ENCODE measurements at places on chromosomes 2 and 18.

DNA sequence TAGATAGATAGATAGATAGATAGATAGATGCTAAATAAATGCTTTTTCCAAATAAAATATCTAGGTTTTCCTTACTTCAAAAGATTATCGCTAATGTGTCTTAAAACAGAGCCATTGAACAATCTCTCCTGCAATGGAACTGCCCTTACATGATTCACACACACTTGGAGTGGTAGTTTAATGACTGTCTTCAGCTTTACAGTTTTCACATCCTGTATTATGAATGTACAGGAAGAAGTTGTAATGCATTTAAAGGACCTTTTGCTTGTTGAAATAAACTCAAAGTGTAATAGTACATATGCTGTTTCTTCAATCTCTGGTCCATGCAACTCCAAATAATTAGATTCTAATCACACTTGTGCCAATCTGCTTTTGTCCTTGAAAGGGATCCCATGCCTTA is 797.6 kb upstream of the CDH2 start:
- no peak for DNase-seq

GRCh38 chr2:66698091-66698490 is 263.2 kb downstream of the MEIS1 start:
- peak; percentile 55 for DNase-seq

DNA sequence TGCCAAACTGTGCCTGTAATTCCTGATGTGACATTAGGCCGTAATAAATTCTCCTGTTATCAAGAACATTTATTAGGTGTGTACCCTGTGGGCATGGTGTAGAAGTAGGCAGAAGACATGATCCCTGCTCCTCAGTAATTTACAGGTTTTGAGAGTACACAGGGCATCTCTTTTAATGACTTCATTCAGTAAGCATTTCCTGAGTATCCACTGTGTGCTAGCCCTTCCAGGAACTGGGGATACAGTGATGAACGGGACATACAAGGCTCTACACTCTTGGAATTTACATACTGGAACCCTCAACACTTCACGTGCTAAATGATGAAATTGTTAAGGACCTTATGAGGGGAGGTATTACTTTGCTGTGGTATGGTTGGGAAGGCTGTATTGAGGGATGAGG is 30.2 kb downstream of the DIS3L2 start:
- no peak for DNase-seq

- DNase-seq = peak; percentile 37
Observed at GRCh38 chr2:147845411-147845971, 662 bp downstream of the ACVR2A start.

GRCh38 chr2:223049356-223049755 is 2.6 kb upstream of the KCNE4 start:
- DNase-seq = no peak

GRCh38 chr2:128473175-128474035 is 154.7 kb upstream of the HS6ST1 start:
- peak; percentile 84 for DNase-seq

DNA sequence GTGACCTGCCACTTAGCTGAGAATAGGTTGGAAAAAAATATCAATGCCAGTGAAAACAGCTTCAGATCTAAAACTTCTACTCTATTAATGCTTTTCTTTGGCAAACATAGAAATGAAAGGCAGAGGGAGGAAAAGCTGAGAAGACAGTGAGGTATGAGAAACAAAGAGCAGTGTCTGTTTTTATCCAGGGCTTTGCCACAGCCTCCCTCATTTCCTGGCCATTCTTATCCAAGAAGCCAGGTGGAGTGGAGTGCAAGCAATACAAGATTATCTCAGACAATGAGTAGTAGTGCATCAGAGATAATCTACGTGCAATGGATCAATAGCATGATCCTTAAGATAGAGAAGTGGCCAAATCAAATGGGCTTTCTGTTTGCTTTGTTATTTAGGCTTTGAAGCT is 808.7 kb upstream of the PIK3C3 start:
- no peak for DNase-seq

DNA sequence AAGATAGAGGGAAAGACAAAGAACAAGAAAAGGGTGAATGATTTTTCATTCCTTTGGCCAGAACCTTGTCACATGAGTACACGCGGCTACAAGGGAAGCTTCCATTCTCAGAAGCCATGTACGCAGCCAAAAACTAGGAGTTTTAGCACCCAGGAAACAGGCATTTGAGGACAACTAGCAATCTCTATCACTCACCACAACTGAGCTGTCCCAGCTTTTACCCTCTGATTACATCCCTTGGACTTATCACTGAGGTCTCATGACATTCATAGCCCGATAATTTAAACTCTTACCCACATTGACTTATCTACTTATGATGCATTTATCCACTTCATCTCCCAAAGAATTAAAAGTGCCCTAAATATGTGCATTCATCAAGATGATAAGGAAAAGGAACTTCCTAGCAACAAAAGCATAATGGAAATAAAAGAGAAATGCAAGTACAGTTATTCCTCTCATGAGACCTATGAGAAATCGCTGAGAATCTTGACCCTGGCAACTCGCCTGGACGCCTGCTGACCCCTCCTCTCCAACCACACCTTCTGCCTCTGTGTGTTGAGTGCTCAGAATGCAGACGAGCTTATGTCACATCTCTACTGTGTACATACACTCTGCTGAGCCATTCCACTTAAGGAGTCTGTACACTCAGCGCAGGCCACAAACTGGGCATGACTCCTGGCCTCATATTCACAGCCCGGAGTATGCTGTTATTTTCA is 28.7 kb upstream of the MFSD6 start:
- no peak for DNase-seq

DNA sequence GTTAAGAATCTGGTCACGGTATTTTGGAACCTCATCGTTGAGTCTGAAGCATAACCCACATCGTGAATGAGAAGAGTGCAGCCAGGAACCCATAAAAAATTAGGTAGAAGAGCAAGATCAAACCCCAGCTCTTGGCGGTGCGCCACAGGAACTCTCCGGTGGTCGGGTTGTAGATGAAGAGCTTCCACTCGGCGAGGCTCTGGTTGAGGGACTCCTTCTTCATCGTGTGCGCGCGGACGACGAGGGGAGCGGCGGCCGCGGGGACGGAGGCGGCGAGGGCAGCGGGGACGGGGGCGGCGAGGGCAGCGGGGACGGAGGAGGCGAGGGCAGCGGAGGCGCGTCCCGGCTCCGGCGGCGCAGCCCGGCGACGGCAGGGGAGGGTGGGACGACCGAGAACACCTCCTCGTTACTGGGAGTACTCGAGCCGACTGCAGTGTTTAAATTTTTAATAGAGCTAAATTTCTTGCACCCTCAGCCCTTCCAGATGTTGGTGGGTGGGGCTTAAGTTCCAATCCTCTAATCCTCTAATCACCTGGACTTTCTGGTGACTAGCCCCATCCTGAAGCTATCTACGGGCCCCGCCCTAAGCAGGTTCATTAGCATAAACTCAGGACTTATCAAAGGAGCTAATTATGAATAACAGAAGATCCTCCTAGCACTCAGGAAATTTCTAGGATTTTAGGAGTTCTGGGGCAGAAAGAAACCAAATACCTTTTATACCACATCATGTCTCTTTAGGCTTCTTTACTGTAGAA is 20.4 kb upstream of the PAPOLG start:
- DNase-seq = no peak

DNA sequence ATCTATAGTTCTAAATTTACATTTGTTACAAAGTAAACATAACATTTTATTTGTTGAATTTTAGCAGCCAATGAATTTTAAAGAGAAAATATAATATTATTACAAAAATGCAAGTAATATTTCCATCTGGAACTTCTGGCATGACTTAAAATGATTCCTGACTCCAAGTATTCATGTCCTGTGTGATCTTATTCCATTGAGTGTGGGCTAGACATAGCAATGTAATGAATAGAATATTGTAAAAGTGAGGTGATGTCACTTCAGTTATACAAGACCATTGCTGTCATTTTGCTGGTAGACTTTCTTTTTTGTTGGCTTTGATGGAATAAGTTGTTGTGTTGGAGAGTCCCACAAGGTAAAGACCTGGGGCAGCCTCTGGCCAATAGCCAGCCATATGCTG is 912.2 kb upstream of the PIK3C3 start:
- DNase-seq = no peak

DNA sequence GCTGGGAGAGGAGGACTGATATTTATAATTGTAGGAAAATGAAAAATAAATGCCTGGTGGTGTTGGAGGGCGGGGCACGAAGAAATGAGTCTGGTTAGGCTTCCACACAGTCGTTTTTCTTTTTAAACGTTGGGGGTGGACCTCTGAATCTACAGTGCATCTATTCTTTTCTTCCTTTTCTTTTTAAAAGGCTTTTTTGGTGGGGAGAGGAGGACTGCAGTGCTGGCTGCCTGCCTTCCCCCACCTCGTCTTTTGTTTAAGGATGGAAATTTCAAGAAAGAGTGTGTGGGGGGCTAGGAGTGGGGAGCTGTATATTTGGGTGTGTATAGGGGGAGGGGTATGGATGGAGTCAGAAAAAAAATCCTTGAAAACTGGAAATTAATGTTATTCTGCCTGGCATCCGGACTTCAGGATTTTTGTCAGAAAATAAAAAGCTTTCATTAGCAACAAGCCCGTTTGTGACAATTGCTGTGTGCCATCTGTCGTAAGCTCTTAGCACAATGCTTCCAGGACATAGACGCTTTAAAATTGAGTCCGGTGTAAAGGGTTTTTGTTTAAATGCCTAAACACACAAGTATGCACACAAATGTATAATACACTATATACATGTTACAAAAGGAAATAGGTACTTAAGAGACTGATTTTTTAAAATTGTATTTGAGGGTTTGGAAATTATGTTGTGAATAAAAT is 1.1 kb downstream of the MAP2 start:
- DNase-seq = peak; percentile 72

DNA sequence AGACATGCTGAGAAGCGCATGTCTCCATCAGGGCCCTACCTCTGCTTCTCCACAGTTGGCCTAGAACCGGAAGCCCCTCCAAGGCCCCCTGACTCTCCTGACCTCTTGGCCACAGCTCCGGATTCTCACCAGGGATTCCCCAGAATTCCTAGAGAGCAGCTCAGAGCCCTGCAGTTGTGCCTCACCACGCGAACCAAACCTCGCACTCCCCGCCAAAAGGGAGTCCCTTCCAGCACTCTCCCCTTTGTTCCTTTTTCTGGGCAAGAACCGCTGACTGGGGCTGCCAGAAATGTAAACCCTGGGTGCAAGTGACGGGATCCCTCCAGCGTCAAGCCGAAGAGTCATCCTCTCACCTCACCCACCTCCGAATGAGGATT is 36.7 kb downstream of the AFF3 start:
- peak; percentile 16 for DNase-seq

DNA sequence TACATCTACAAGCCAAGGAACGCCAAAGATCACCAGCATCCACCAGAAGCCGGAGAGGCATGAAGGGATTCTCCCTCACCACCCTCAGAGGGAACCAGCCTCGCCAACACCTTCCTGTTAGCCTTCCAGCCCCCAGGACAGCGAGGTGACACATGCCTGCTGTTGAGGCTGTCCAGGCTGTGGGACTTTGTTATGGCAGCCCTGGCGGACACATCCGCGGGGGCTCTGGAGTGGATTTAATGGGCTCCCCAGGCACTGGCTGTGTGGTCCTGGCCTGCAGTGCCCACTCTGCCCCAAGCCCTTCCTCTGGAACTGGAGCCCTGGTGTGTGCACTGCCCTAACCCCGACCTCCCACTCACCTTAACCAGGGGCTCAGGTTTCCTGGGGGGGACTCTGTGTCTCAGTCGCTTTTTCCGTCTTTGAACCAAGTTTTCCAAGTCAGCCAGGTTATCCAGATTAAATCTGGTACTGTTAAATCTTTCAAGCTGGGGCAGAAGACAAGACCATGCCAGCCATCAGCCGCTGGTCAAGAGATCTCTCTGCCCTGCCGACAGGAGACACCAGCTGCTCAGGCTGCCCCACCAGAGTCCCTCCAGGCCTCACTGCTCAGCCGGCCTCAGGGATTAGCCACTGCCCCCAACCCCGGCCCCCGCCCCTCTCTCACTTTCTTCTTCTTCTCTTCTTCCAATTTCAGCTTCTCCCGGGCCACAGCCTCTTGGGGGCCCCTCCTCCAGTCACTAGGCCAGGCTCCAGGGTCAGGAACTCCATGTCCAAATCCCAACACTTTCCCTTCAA is 1.9 kb downstream of the ANKRD23 start:
- no peak for DNase-seq

DNA sequence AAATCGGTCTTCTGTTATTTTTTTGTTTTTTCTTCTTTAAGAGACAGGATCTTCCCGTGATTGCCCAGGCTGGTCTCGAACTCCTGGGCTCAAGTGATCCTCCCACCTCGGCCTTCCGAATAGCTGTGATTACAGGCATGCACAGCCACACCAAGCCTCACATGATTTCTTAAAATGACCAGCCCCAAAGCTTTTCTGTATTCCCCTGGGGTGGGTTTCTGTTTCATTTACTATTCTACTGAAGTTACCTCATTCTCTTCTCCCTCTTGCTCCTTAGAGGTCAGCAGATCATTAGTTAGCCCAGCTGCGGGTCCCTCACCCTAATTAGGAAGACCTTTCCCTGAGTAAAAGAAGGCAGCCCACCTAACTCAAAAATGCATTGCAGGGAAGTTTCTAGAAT is 27.6 kb downstream of the SLC1A4 start:
- no peak for DNase-seq

DNA sequence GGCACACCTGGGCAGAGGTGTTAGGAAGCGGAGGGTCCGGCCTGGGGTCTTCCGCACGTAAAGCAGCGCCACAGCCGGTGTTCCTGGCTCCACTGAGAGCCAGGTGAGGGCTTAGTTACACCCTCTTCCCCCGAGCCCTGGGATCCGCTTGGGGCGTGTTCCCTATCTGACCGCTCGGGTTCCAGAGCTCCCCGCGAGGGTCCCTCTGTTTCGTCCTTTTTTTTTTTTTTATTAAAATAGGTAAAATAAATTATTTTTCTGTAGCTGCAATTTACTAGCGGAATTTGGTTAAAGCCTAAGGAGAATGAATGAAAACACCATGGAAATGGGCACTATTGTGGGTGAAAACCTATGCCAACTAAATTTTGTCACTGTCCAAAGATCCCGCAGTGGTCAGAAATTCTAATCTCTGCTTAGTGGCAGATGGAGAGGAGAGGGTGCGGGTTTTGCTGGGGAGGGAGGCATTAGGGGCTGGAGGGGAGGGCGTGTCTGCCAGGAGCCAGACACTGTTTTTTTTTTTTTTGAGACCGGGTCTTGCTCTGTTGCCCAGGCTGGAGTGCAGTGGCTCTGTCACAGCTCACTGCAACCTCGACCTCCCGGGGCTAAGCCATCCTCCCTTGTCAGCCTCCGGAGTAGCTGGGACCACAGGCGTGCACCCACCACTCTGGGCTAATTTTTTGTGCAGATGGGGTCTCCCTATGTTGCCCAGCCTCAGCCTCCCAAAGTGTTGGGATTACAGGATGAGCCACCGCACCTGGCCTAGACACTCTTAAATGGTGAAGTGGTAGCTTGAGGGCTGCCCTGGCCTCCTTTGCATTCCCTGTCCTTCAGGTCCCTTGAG is 834 bp downstream of the PDCL3 start:
- peak; percentile 15 for DNase-seq

- DNase-seq = no peak
Observed at GRCh38 chr2:130849896-130850787, 13.4 kb downstream of the ARHGEF4 start.

GRCh38 chr2:81942136-81942680 is 1637.7 kb upstream of the LRRTM1 start:
- no peak for DNase-seq

DNA sequence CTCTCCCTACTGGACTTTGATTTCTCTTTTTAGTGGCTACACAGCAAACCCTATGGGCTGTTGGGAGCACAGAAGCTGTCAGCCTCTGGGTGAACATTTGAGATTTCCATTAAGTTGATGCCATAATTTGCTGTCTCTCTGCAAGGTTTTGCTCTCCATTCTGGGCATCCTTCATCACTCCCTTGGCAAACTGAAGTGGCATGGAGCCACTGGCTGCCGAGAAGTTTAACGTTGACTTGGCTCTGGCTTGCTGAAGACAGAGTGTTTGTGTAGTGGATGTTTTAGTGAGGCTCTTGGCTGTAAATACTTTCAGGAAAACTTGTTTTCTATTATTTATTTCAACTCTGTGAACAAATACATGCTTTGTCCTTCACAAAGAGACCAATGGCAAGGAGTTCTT is 91.5 kb downstream of the ALK start:
- DNase-seq = peak; percentile 13

All from cerebellar cortex (tissue), 1 donor.